ENCODE measurements at places on chromosomes 6 and 20.

DNA sequence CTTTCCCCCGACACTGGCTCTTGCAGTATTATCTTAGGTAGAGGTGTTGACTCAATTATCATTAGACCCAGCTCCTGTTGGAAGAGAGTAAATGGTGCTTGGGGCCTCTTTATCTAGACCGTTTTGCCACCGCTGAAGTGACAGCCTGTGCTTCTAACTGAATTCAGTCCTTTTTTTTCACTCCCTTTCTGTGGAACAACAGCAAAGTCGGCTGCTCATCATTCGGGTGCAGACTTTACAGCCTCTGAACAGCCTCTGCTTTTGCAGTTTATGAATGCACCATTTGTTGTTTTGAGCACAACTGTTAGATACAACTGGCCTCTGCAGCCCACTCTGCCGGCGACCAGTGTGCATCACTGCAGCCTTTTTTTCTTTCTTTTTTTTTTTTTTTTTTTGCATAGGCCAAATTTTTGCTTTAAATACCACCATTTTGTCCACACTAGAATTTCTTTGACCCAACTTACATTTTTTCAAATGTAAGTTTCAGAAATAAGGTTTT, 35.8 kb downstream of the RREB1 start:
- DNase-seq = no peak

DNA sequence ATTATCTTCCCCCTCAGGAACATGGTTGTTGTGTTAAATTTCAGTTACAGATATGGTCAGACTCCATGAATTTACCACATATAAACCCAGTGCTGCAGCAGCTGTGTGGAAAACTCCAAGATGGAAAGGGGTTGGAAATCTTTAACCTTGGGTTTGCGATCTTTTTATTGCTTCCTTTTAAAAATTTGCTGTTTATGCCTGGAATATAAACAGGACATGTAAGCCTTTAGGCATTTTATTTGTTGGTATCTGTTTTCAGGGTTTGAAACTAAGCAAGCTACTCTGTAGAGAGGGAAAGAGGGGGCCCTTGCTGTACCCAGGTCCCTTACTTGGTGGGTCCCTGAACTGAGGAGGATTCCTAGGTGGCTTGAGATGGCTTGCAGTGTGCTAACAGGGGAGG, 778 bp downstream of the PKIG start:
- DNase-seq = no peak

GRCh38 chr6:48169635-48170034, 58.6 kb upstream of the PTCHD4 start:
- DNase-seq = no peak

DNA sequence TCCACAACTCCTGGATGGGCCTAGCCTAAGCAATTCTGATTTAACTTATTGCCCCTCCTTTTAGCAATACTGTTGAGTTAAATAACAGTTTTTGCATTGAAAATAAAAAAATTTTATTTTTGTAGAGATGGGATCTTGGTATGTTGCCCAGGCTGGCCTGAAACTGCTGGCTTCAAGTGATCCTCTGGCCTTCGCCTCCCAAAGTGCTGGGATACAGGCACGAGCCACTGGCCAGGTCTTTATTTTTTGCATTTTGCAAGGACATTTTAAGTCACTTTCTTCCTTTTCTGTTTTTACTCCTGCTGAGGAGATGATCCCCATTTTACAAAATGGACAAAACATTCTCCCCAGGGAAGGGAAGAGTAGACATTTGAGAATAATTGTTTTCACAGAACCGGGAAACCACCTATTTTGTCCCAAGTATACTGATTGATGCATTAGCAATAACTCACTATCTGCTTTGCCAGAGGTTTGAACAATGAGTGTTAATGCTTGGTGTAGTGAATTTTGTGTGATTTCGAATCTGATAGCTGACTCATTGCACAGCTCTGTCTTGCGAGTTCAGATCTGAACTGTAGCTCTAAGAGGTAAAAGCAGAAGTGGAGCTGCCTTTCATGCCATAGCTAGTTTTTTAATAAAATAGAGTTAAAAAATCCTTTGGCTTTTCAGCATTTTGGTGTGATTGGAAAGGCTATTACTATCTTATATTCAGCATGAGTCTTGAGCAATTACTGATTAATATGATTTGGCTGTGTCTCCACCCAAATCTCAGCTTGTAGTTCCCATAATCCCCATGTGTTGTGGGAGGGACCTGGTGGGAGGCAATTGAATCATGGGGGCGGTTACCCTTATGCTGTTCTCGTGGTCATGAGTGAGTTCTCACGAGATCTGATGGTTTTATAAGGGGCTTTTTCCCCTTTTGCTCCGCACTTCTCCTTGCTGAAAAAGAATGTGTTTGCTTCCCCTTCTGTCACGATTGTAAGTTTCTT, 20.9 kb downstream of the IGF2R start:
- no peak for DNase-seq

DNA sequence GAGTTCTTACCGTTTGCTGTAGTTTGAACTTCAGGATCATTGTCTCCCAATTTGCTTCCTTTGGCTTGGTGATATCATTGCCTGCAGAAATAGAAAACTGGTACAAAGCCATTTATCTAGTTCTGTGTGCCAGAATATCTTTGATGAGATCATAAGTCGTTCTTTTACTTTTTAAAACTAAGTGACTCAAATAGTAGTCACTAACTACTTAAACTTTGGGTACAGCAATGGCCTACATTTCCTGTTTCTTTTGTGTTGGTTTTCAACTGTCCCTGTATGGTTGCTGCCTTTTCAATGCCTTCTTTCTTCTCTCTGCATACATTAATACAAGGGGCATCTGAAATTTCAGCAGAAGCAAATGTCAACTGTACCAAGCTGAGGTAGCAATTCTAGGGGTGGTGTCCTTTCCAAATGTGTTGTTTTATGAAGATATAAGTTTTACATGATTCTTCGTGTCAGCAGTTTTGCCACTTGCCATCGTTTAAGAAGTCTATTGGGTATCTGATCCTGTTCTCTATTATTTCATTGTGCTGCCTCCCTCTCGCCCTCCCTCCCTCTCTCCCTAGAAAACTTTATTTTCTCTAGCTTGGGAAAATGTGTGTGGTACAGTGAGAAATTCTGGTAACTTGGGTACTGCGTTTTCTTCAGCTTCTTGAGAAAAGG, 238.5 kb downstream of the FARS2 start:
- DNase-seq = no peak

DNA sequence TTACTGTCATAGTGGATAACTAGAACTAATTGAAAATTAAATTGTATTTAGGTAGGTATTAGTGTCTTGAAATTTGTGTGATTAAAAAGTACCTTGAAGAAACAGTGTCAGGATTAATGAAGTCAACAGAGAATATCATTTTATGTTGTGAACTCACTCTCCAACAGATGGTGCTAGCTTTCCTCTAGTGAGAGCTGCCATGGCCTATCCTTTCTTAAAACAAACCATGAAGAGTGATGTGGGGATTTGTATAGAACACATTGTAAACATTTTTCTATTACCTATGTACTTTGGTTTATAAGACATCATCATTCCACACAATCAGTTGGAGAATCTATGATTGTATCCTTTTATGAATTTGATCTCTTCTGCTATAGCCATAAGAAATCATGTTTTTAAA, 4.8 kb upstream of the SRSF12 start:
- DNase-seq = no peak

GRCh38 chr6:33029328-33030184, 20.2 kb upstream of the HLA-DOA start:
- no peak for DNase-seq

- no peak for DNase-seq
Measured at GRCh38 chr6:147664092-147664491, 155.6 kb downstream of the SAMD5 start.

GRCh38 chr20:39108746-39109145, 146.6 kb downstream of the DHX35 start:
- DNase-seq = no peak

GRCh38 chr20:17097603-17098002, 129.2 kb upstream of the PCSK2 start:
- no peak for DNase-seq

GRCh38 chr6:101853231-101854085, 459.9 kb downstream of the GRIK2 start:
- no peak for DNase-seq

GRCh38 chr20:37643400-37643799, 50.4 kb upstream of the CTNNBL1 start:
- DNase-seq = no peak

DNA sequence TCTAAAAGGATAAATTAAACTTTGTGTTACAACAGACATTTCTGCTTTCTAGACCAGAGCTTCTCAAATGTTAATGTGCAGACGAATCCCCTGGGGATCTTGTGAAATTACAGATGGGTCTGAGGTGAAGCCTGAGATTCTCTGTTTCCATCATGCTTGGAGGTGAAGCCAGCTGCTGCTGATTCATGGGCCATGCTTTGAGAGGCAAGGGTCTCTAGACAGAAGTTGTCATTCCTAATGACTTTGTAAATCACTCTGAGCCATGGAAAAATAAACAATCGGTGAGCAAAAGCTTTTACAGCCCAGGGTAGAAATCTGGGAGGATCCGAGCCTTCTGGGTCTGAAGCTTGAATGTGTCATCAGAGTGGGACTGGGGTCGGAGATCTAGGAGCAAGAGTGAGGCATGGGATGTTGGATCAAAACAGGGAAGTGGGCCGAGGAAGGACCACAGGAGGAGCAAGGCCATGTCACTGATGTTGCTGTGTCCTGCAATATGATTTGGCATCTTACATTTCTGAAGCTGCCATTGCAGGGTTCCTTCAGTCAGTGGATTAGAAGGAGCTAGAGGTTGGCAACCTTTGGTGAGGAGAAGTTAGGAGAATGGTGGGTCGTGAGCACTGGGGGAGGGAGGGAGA, 77.3 kb downstream of the TRMT11 start:
- DNase-seq = no peak

DNA sequence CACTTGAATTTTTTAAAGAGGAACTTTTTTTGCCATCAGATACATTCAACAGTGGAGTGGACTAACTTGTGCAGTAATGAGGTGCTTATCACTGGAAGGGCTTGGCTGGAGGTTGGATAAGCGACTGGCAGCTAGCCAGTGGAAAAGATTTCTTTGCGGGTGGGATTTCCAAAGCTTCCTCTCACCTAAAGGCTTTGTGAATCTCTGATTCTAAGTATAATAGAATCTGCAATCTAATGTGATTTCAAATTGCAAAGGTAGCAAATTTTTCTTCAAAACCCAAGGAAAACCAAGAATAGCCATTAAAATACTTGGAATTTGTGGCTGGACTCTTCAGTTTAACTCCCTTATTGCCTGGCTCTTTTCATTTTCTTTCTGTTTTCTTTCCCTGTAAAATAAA, 460.4 kb upstream of the MARCKS start:
- DNase-seq = no peak

- no peak for DNase-seq
Measured at GRCh38 chr20:64093013-64093503, 8.9 kb upstream of the LKAAEAR1 start.

DNA sequence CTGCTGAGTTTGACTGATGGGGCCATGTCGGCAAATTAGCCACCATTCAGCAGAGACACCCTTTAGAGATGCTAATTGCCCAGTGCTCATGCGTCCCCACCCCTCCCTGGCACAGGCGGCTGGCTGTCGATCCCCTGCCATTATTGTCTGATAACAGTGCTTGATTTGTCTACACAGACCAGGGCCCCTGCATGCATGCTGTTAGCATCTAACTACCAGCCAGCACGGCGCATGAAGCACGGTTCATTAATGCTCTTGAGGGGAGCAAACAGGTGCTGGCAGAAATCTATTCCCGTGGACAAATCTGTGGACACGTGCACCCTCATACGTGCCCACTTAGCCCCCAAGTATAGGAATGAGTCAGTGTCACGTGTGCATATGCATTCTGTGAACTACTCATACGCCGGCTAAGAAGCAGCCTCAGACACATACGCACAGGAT, 32.2 kb downstream of the KCNB1 start:
- DNase-seq = no peak

GRCh38 chr6:106823732-106824351, 150.7 kb downstream of the CD24 start:
- no peak for DNase-seq

GRCh38 chr20:32581839-32582658, 3.1 kb downstream of the NOL4L start:
- DNase-seq = no peak
